ENCODE measurements at places on chromosomes 11 and 22.

DNA sequence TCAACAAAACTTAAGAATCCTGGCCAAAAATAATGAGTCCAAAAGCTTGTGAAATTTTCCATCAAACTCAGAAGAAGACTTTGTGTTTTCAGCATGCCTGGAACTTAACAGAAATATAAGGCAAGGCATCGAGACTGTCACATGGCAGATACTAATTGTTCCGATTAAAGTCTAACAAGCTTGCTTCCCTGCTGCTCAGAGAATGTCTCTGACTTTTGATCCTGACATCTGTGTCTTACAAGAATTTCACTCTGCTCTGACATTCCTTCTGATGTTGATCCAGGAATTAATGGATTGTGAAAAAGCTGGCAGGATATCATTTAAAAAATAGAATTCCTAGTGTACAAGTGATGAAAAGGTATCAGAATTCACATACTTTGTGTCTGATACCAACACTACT is 170.2 kb downstream of the DCDC1 start:
- DNase-seq = no peak

- DNase-seq = no peak
Observed at GRCh38 chr22:27352426-27352825, 449.1 kb downstream of the MN1 start.

GRCh38 chr11:1964348-1964747 is 17.2 kb downstream of the MRPL23 start:
- DNase-seq = no peak

- DNase-seq = no peak
Observed at GRCh38 chr11:92854952-92855351, 114.5 kb upstream of the MTNR1B start.

GRCh38 chr11:107957109-107957588 is 28.9 kb downstream of the RAB39A start:
- no peak for DNase-seq

DNA sequence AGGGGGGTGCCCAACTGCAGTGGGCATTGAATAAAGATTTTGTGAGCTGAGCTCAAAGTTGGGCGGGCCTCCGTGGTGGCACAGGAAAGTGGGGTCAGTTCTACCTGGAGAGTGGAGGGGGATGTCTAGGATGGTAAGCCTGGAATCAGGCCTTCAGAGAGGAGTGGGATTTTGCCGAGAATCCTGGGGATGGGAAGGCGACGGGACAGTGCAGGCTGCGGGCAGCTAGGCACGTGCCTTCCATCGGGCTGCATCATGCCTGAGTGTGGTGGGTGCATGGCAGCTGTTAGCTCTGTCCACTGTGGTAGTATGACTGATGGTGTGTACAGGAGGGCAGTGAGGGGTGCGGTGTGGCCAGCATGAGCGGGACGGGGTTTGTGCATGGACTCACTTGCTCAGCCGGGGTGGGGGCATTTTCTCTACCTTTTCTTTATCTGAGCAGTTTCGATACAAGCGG is 3.6 kb downstream of the SHANK3 start:
- DNase-seq = no peak

DNA sequence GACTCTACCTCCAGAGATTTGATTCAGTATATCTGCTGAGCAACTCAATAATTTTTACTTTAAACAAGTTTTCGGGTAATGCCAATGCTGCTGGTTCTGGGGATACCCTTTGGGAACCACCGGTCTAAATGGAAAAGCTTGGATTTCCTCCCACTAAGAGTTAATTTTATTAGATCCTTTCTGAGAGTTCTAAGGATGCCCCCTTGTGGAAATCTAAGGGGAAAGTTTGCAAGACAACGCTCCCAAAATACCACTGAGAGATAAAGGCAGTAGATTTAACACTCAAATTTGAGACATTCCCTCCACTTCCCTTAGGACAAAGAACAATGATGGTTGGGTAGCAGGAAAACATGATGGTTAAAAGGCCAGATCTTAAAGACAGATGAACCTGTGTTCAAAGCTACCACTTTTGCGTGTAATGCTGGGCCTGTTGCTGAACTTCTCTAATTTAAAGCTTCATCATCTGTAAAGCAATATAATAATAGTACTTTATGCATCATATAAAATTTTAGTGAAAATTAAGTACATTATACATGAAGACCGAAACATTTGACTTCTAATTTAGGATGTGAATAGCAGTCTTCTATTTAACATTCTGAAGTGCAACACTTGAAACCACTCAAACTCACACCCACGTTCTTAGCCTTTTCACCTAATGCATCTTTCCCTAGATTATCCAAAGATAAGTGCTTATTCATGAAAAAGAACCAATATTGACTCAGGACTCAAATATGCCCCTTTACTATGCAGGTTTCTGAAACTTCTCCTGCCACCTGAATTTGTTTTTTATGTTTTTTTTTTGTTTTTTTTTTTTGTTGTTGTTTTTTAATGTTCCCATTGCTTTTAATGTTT is 110.1 kb upstream of the LUZP2 start:
- DNase-seq = no peak

- peak; percentile 63 for DNase-seq
Observed at GRCh38 chr22:19891317-19892256, 36.9 kb upstream of the GNB1L start.

GRCh38 chr22:20316844-20317401 is 2.9 kb downstream of the DGCR6L start:
- DNase-seq = no peak

- no peak for DNase-seq
Observed at GRCh38 chr11:126484266-126484665, 128.8 kb downstream of the ST3GAL4 start.

DNA sequence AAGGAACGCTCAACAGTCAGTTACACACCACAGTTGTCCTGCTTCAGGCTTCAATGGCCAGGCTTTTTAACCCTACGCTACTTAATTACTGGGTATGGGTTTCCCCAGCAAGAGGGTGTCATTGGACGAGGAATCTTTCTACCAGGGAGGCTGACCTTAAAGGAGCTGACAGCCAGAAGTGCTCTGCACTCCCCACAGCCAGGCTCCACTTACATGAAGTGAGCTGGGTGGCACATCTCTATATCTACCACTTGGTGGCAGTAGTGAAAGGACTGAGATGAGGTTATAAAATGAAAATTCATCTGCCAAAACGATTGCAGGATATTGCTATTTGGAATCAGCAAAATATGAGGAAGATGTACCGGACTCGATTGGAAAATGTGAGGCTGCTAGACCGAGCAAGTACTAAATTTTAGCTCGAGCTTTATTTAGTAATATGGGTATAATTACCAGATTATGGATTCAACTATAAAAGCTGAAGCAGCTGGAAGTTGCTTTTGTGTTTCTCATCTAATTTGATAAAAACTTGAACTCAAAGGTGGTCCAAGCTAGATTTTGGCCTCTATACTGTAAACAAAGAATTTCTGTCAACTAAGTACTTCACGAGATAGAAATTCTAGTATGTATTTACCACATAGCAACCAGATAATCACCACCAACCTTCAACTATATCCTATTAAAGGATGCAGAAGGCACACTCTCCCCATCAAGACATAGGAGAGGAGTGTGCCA is 53.9 kb upstream of the CEP126 start:
- peak; percentile 5 for DNase-seq

- no peak for DNase-seq
Observed at GRCh38 chr11:78938971-78939370, 364.3 kb upstream of the NARS2 start.

DNA sequence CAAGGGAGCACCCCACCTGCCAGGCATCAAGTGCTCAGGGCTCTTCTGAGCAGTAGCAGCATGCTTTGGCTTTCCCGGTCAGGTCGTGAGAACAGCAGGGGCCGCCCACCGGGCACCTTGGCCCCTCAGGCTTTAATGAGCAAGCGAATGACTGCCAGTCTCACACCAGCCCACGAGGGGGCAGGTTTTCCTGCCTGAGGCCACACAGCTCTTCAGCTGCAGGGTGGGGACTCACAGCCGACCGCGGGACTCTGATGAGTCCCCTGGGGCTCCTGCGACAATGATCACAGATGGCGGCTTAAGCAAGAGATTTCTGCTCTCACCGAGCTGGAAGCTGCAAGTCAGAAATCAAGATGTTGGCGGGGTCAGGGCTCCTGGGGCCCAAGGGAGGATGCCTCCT is 14.3 kb upstream of the FGF19 start:
- DNase-seq = peak; percentile 54

DNA sequence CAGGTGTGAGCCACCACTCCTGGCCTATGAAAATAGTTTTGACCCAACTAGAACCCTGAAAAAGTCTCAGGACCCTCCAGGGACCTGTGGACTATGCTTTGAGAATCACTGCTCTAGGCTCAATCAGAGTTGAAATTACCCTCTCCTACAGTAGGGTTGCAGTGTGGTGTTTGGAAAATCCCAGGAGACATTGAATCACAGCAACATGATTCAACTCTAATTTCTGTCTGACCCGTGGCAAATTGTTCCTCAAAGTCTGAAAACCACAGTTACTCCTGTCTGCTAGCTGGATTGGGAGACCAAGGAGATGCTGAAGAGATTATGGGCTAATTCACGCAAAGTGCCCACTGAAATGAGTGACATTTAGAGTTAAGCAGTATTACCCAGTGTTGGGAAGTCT is 5.4 kb upstream of the MTMR3 start:
- no peak for DNase-seq

GRCh38 chr11:9745411-9746211 is 81.7 kb downstream of the SWAP70 start:
- no peak for DNase-seq

- no peak for DNase-seq
Observed at GRCh38 chr11:132719684-132720083, 812.6 kb downstream of the OPCML start.

DNA sequence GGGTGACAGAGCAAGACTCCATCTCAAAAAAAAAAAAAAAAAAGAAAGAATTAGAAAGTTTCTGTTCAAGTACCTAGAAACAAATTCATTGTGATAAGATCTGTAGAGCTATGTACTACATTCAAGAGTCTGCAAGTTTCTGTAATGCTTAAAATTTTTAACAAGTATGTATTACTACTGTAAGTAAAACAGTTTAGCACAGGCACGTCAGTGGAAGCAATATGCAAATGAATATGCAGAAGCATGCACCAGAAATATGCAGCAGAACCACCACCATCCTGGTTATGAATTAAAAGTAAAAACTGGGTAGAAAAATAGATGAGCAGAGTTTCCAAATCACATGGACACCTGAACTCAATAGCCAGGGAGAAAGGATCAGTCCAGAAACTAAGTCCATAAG is 19.3 kb downstream of the SBF2 start:
- DNase-seq = no peak

DNA sequence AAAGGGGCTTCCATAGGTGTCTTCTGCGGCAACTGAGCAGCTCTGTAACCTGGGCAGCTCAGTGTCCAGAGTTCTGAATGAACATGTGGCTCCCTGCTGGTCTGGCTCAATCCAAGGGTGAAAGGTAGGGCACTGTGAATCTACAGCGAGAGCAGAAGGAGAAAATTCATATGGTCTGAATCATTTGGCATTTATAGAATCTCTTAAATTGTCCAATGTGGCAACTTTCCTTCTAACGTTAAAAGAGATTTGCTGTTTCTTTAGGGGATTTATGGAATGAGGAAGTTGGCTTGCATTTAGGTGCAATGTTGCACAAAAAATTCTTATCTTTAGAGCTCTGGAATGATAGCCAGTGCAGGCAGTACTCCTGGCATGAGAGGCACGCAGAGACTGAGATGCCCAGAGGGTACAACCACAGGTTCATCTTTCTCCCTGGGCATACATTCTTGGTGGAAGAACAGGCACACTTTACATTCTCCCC is 17.0 kb downstream of the ATXN10 start:
- no peak for DNase-seq

DNA sequence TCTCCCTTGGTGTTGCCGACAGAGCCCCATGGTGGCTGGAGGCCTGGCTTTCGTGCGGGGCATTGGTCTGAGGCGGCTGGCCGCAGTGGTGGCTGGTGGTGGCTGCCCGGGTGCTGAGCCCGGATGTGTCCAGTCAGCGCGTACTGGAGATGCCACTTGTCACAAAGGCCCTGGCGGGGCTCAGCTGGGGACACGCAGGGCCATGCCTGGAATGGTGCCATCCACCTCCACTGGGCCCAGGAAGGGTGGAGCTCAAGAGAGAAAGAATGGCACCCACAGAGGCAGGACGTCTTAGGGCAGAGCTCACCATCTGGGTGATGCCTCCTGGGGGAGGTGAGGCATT is 92.5 kb downstream of the CEP164 start:
- DNase-seq = no peak

DNA sequence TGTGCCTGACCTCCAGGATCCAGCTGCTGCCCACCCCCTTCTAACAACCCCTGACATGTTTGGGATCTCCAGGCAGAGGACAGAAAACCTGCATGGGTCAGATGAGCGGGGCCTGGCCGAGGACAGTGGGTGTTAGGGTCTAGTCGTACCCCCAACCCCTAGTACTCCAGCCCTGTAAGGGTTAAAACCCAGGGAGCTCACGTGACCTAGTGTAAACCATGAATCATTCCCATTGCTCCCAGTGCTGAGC is 89.1 kb upstream of the CRYBB3 start:
- no peak for DNase-seq

GRCh38 chr11:102386136-102386734 is 39.2 kb downstream of the BIRC2 start:
- no peak for DNase-seq

GRCh38 chr11:34358728-34359547 is 1.1 kb upstream of the ABTB2 start:
- no peak for DNase-seq

- DNase-seq = no peak
Observed at GRCh38 chr11:5550440-5551095, 2.2 kb upstream of the OR52H1 start.

GRCh38 chr11:28939381-28939780 is 831.2 kb downstream of the METTL15 start:
- DNase-seq = no peak

- no peak for DNase-seq
Observed at GRCh38 chr22:46631113-46631512, 10.9 kb downstream of the GRAMD4 start.

DNA sequence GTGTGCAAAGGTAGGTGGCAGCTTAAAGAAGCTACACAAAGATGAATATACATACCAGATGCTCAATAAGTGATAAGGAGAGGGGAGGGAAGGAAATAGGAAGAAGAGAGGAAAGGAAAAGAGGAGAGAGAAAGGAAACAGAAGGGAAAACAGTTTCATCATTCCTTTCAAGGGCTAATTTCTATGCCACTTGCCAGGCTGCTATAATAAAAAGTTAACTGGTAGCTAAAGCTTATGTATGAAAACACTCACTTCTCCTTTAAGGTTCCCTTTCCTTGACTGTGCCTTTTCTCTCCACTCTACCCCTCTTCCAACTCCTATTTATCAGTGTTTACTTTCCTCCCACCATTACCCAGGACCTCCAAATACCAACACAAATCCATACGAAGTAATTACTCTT is 347.9 kb downstream of the DLG2 start:
- no peak for DNase-seq

DNA sequence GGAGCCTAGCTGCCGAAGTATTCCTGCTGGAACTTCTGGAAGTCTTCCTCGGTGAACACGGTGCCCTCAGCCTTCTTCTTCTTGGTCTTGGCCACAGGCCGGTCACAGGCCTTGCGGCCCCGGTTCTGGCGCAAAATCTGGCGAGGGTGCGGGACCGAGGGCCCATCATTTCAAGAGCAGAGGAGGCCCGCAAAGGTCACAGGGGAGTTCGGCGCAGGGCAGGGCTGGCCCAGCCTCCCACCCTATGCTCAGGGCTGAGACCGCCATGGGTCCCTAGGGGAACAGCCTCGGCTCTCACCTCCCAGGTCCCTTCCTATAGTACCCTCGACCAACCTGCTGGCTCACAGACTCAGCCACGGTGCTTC is 3.1 kb downstream of the RPS19BP1 start:
- DNase-seq = no peak

- no peak for DNase-seq
Observed at GRCh38 chr22:36405671-36406538, 18.1 kb upstream of the MYH9 start.

GRCh38 chr11:995044-995751 is 41.3 kb downstream of the MUC6 start:
- DNase-seq = no peak

Data from GM18507 (cell line).